Stimulated activated CD8-positive, alpha-beta memory T cell treated with anti-CD3 and anti-CD28 coated beads, Interleukin-12 subunit alpha, Interleukin-12 subunit beta, amount 100 ng/mL, for 4 hours (primary cell): ENCODE measurements at places on chromosomes 1 and 21.

DNA sequence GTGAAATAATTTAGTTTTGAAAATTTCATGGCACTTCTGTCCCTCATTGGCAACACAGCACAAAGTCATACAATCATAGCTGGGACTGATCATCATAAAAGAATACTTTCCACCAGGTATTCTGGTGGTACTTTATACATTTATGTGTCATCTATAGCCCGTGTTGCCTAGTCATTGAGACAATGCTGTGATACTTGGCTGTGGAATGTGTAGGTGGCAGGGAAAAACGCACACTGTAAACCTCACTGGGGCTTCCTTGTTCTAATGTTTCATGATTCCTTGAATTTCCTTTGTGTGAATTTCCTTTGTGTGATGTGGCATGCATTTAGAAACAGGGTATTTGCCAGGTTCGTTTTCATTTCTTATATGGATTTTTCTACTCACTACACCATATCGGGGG is 118.3 kb downstream of the FMN2 start:
- DNase-seq = no peak

DNA sequence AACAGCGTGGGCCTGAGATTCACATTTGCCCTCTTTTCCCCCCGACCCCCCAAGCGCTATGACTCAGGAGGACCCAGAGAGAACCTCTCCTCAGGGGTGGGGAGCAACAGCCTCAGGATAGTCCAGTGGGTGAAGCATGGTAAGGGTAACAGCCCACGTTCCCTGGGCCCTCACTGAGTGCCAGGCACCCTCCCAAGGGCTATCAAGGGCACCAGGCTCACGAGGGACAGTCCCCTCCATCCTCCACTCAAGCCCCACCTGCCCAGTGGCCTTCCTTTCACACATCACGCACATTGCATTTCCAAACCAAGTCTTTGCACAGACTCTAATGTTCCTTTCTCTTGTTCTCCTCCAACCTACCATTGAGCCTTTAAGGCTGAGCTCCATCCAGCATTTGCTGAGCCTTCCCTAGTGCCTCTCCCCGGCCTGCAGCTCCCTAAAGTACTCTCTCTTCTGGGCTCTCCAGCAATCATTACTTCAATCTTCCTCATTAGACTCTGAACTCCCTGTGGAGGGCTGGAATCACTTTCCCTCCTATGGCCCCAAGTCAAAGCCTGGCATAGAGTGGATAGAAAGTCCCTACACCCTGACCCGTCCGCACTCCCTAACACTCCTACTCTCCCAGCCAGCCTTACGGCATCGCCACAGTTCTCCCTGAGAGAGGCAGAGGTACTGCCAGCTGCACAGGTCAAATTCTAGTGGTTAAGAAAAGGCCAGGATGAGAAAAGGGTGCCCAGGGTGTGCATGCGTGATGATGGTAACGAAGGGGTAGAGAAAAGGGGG is 1.0 kb downstream of the AKR7A2 start:
- DNase-seq = no peak

DNA sequence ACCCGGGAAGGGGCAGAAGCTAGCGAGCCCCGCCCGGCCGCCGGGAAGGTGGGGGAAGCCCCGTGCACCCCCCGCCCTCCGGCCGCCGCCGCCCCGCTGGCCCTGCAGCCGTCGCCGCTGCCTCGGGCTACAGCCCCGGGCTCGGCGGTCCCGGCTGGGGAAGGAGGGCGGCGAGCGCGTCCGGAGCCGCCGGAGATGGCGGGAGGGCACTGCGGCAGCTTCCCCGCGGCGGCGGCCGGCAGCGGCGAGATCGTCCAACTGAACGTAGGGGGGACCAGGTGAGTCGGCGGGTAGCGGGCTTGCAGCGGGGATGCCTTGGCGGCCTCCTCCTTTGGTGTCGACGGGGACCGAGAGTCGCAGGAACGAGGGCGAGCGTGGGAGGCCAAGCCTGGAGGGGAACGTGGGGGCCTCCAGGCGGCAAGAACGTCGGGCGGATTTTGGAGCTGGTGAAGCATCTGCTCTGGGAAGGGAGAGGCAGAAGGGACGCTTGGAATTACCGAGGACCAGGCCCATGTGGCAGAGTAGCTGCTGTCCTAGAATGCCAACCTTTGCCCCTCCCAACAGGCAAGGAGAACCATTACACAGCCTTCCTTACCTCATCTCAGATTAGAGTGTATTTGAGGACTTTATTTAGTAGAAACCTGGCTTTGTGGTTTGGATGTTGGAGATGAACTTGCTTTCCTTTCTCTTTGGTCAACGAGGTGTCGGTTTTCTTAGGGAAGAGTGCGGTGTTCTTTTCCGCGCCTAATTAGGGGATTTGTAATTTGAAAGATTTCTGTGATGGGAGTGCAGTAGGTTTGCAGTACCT is 591 bp downstream of the KCTD3 start:
- DNase-seq = peak; percentile 1

DNA sequence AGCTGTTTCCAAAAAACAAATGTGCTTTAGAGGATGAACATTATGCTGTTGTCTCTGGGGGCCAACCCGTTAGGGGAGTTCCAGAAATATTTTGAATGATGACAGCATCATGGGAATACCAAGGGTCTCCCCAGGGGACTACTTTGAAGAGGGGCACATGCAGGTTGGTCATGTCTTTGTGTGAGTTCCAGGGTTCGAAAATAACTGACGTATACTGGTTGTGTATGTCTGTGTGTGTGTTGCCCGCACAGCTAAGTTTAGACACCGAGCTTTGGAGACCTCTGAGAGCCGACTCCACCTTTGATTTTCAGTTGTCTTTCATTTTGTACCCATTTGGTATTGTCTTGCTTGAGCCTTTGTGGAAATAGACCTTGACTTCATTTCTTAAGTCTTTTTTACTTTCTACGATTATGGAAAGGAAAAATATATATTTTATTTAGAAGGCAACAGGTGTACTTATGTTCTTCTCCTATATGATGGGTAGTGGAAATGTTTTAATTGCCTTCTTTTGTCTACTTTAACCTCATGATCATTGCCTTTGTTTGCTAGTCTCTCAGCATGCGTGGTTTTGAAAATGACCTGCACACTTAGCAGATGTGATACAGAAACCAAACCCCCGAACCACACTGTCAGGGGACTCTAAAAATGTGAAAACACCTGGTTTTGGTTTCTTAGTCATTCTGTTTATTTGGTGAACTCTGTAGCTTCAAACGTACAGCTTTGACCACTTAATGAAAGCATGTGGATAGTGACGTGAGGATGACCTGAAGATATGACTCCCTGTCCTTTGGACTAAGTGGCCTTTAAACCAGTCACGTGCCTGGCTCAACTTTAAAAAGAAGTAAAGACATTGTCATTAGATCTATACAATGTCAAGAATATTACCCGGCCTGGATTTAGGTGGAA is 56.5 kb downstream of the GALNT2 start:
- no peak for DNase-seq

DNA sequence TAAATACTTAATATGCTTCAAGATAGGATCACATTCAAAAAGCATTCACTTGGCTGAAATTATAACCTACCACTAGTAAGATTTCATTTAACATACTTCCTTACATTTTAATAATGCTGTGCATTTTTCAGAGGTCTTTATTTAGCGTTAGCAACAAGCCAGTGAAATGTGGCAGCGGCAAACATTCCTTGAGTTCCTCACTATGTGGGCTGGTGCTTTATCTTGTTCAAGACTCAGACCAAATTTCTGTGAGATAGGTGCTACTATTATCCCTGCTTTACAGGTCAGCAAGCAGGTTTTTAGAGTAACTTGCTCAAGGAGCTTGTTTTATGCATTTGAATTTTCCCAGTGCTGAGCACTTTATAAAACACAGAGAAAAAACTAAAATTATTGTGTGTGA is 132.7 kb downstream of the PLPPR4 start:
- DNase-seq = no peak

DNA sequence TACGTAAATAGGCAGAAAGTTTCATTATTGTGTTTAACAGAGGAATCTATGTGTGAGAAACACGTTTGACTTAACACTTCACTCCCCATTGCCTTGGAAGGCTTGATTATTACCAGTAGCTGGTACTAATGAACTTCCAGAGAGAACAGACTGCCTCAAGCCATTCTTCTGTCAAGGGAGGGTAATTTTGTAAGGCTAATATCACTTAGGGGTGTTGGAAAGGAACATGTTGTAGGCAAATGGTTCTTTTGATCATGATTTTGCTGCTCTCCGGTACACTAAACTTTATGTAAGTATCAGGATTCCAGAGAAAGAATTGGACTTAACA is 1.8 kb downstream of the LAMC1 start:
- no peak for DNase-seq

DNA sequence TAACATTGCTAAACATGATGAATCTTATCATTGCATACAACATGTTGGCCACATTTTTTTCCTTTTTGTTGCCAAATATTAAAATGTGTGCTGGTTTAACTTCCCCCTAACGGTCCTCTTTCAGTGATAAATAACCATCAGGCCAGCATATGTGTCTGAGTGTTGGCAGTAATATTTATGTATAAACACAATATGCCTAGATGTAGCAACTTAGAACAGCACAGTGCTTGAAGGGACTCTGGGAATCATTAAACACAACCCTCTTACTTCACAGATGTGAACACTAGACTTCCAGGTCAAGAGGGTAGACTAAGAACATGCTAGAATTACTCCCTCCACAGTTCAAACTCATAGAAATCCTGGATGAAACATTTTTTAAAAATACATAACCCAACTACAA is 581.8 kb downstream of the PLPP3 start:
- no peak for DNase-seq

GRCh38 chr1:203173566-203173965 is 2.1 kb downstream of the MYBPH start:
- DNase-seq = no peak

- DNase-seq = no peak
Measured at GRCh38 chr1:42992054-42992571, 33.4 kb upstream of the SLC2A1 start.

DNA sequence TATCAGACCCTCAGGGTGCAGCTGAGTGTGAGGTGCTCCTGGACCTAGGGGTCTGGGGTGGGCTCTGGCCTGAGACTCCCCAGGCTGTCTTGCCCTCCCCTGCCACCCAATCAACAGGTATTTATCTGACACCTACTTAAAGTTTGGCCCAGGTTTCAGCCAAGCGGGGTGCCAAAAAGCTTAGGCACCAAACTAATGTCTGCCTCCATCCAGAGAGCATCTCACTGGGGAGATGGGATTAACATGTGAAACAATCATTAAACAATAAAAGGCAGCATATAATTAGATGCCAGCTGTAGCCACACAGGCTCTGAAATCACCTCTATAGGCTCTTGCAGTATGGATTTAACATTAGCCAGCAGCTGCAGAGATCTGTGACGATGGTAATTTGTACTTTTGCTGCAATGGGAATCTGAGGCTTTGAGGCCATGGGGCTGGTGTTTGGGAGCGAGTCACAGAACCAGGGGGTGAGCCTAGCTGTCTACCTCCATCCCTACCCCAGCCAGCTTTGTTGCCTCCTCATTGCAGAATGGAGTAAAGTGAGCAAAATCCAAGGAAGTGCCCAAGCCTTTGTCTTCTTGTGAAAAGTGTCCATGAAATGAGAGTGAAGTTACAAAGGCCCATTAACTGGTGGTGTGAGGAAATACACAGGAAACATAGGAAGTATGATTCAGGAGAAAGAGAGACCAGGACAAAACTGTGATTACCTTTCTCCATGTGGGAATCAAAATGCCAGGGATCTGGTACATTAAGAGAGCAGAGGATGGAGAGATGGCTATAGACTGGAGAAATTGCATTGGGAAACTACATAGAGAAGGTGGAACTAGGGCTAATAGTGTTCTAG is 36.1 kb downstream of the EIF2D start:
- no peak for DNase-seq

- DNase-seq = no peak
Measured at GRCh38 chr1:65281846-65282245, 27.5 kb upstream of the DNAJC6 start.

DNA sequence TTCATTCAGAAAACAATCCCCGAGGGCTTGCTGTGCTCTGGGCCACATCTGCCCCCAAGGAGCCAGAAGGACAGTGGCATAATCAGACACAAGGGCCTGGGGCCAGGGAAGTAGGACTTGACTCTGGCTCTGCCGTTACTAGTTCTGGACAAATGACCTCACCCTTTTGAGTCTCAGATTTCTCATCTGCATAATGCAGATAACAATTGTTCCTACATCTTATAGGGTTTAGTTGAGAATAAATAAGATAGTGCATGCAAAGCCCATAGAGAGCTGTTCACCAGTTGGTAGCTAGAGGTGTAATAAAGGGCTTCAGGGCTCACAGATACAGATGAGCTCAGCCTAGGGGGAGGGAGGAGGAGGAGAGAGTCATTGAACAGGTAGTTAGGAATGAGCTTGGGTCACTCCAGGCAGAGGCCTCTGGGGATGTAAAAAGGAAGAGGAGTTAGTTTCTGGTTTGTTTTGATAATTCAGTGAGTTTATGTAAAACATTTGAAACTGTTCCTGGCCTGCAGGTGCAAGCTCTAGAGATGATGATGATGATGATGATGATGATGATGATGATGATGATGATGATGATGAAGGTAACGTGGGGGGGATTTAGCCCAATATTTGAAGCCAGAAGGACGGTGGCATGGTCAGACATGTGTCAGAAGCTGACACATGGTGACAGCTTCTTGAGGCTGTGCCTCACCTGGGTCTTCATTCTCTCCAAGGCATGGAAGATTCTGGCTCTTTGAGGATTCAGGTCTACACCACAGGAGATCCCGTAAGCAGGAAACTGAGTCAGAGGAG is 858 bp downstream of the LACTBL1 start:
- DNase-seq = no peak

- DNase-seq = no peak
Measured at GRCh38 chr1:174931214-174931613, 68.5 kb upstream of the CACYBP start.

DNA sequence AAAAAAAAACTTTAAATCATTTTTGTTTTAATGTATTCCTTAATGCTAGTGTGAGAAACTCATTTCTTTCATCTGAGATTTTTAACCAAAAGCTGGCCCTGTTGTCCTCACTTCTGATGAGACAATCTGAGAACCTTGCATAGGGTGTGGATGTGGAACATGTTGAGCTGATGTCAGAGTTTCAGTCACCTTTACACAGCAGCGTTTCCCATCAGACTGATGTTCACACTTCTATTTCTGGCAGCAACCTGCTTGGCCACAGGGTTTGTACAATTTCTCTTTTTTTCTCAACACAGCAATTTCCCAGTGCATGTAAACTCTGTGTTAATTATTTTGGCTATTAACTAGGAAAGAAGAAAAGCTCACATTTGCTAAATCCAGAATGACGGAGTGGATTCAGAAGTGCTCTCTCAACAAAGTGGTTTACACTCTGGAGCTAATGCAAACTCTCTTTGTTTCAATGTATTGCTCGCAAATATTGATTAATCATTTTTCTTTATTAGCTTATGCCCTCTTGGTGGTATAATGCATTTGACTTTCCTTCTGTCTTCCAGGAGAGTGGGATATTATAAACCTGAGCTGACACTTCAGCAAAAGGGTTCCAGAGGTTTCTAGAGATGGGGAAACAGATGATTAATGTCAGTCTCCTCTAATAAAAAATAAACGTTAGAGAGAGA is 70.5 kb upstream of the HSPA13 start:
- DNase-seq = no peak
